ENCODE measurements at places on chromosomes 12 and 14. TPM values are rescaled to one million over a fixed set of nuclear protein-coding genes. Genes with fewer than 3 reads are reported as not detected.

The CACNA2D4 gene
- not detected for total RNA-seq

The AICDA gene
- total RNA-seq = 0.15 TPM

The IL31 gene
- not detected for total RNA-seq

The AMHR2 gene
- total RNA-seq = 2.0 TPM

The SCN8A gene
- 2.5 TPM for total RNA-seq

The DEGS2 gene
- 1.2 TPM for total RNA-seq

The SLC25A47 gene
- total RNA-seq = not detected

The KLRC1 gene
- total RNA-seq = not detected

The CDH24 gene
- 4.2 TPM for total RNA-seq

The MMP19 gene
- total RNA-seq = not detected

The NDRG2 gene
- 3.4 TPM for total RNA-seq

The MAX gene
- 70.2 TPM for total RNA-seq

The TMEM30B gene
- total RNA-seq = 0.17 TPM

The ZC2HC1C gene
- total RNA-seq = 2.9 TPM

The ASIC1 gene
- 4.8 TPM for total RNA-seq

The NRXN3 gene
- 1.2 TPM for total RNA-seq

The NYNRIN gene
- total RNA-seq = 0.15 TPM

The MMP17 gene
- total RNA-seq = 13.2 TPM

The PKP2 gene
- 2.1 TPM for total RNA-seq

The DACT1 gene
- 0.81 TPM for total RNA-seq

The NKX2-1 gene
- total RNA-seq = 0.06 TPM

The TC2N gene
- total RNA-seq = 0.54 TPM

The PSME2 gene
- total RNA-seq = 177 TPM

The NTS gene
- 81.3 TPM for total RNA-seq

The SYCP3 gene
- not detected for total RNA-seq

The INHBC gene
- not detected for total RNA-seq

The ARG2 gene
- 2.7 TPM for total RNA-seq

The CAPZA3 gene
- total RNA-seq = not detected
